Activated T-cell treated with anti-CD3 and anti-CD28 coated beads for 24 hours (primary cell): ENCODE measurements at places on chromosomes 3 and 15.

DNA sequence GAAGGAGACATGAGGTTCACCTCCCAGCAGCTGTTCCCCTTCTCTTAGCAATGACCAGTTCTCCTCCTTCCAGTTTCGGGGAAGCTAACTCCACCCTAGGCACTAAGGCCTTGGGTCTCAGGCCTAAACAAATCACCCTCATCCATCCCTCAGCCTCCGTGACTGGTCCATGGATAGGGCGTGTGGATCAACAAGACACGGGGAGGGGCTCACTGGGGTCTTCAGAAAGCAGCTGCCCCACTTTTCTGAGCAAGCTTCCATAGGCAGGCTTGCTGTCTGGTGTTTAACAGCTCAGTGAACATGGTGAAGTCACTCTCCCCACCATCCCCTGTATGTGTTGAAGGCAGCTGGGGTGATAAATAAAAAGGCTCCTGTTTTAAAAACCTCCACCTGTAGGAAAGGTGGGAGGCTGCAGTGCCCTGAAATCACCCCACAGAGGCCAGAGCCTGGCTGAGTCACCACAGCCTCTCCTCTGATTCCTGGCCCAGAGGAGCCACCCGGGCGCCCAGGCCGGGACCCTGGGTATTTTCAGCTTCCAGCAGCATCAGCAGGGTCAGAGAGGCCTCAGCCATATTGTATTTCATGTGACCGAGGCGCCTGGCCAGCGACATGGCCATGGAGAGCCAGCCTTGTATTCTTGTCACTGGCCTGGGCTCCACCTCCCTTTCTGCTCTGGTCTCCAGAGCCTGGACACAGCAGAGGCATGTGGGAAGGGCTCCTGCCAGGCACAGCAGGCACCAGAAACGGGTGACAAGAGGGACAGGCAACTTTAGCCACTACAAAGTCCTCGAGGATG is 60.3 kb upstream of the HERC1 start:
- no peak for DNase-seq

DNA sequence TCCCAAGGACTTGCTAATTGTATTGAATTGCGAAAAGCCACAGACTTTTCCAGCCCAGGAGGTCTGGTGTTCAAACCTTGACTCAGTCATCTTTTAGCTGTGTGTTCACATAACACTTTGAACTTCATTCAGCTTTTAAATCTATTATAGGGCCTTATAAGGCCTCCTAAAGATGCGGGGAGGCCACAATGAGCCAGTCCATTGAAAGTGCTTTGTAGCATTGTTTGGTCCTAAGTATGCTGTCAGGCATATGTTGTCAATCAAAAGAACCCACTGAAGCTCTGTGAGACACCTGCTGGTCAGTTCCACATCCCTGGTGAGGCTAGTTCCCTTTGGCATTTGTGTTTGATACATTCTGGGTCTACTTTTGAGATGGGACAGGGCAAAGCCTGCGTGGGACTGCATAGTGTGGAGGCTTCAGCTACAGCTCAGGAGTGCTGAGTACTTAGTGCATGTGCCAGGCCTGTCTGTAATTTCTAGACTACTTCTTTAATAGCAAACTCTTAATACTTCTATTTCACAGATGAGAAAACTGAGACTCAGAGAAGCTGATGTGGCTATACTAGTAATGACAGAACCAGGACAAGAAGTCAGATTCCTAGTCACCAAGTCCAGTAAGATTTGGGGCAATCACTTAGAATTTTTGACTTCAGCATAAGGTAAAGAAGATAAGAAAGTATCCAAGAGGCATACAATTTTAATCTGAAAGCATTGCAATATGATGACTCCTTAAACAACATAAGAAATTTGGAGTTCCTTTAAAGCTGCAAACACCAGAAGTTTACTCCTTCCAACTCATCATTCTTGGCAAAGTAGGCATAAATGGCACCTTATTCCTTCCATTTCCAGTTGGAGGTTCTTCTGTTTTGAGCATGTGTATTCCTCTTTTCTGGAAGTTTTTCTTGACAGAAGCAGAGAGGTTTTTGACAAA is 213.0 kb downstream of the PDCD6IP start:
- no peak for DNase-seq

DNA sequence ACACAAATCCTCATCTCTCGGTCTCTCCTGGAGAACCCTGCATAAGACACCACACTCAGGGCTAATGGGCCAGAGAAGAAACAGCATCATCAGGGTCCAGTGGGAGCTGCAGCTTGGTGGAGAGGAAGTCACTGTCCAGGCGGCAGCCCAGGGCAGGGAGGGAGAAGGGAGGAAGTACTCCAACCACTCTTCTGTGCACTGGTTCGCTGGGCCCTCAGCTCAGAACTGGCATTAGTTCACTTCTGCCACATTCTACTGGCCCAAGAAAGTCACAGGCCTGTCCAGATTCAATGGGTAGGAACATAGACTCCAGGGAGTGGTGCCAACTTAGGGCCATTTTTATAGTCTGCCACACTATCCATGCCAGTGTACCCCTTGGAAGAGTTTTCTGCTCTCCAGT is 169.0 kb downstream of the ABHD5 start:
- no peak for DNase-seq

- no peak for DNase-seq
These were observed 9.8 kb downstream of the PLA2G4E start for GRCh38 chr15:42011074-42011473.

DNA sequence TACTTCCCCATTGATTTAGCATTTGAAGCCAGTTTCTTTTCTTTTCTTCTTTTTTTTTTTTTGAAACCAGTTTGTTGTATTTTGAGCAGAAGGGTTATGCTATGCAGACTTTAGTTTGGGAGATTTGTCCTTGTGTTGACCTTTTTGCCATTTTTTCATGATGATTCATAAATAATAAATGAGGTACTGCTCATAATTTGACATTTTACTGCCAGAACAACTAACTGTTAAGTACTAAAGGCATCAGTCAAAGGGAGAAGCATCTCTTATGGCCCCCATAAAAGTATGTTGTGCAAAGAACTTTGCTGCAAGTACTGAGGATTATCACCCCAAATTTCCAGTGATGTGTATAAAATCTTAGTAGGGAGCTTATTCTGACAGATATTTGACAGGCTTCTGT is 1.7 kb upstream of the GPR87 start:
- DNase-seq = no peak

DNA sequence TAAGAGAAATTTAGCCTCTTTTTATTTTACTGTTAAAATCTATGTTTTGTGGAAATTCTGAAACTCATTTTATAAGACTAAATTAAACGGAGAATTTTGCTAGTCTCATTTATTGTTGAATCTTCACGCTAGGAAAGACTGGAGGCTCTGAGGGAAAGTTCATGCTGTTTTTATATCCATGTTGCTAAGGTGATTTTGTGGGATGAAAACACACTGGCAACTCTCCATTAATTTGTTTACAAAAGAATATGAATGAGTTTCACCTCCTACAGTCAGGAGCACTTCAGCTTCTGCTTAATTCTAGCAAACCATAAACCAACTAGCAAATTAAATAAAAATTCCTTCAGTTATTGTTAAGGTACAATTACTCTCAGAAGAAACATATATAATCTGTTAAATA is 195.4 kb downstream of the RAP2B start:
- DNase-seq = no peak

DNA sequence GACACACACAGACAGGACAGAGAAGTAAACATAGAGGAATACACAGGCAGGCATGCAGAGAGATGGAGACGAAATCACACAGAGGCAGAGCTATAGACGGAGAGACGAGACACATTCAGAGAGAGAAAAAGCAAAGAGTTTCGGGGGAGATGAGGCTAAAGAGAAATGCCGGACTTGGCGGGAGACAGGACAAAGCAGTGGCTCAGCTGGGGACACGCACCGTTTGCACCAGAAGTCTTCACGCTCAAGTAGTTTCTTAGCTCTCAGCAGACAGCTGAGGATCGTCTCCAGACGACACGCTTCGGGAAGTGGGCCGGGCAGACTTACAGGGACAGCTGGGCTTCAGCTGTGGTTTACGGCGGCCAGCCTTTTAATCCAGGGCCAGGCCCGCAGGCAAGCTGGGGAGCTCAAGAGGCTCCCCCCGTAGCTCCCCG is 56.2 kb upstream of the DLG1 start:
- DNase-seq = no peak

DNA sequence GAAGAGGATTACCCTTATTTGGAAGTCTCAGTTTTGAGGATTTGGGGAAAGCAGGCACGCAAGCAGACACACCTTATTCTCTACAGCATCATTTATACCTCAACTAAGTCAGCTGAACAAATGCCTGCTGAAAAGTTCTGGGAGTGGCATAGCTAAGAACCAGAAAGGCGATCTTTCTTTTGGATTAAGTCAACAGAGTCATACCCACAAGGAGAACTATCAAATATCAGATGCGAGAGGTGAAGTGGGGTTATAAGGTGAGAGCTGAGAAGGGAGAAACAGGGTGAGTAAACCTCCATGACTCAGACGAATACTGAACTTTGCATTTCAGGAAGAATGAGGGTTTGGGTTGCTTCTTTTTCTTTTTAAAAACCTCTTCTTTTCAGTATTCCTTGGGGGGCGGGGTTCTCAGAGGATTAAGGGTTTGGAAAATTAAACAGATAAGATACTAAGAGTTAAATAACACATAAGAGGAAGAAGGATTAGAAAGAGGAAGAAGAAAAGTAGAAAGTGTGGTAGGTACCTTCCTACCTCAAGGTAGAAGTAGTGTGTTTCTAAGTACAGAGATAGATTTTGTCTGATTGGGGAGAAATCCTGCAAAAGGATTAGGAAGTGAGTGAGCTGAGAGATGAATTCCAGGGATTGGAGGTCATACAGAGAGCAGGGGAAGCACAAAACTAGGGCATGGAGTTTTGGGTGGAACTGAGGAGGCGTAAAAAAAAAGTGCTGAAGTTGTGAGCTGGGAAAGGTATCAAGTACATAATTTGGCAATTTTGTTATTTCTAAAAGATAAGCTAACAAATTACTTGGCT is 41.3 kb upstream of the ICE2 start:
- no peak for DNase-seq

DNA sequence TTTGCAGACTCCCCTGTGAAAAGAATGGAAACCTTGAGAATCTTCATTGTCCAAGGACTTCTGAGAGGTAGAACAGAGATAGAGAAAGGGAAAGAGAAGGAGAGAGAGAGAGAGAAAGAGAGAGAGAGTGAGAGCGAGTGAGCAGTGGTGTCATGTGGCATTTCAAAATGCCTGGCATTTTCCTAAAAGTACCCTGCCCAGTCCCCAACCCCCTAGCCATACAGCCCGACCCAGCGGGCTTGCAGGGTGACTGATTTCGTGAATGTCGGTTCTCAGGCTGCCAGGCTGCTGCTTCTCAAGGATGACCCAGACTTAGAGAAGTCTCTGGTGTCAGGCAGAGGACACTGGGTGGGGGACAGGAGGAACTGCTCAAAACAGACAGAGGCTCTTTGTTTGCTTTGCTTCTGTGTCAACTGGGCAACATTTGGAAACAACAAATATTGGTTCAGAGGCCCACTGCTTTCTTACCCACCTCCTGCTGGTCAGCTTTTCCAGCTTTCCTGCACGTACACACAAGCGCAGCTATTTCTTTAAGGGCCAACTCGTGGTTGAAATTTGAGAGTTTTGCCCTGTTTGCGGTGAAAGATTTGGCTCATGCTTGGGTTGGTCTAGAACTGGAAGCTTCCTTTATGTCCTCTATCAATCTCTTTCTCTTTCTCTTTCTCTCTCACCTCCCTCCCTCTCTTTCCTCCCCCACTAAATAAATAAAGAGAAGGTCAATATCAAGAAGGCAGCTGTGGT is 3.7 kb upstream of the TF start:
- no peak for DNase-seq

- no peak for DNase-seq
These were observed 11.8 kb downstream of the GOLIM4 start for GRCh38 chr3:168083906-168084305.

DNA sequence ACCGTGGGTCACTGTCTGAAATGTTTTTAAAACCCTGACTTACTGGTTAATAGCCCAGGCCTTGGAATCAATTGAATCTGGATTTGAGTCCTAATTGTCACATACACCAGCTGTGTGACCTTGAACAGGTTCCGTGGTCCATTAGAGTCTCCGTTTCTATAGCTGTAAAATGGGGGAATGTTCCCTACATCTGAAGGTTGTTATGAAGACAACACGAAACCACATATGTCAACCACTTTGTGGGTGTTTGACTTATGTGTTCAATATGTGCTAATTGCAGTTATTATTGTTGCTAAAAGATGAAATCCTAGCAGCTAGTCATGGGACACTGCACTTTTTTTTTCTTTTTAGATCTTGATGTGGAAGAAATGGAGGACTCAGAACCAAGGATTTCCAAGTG is 35.3 kb downstream of the ZBTB38 start:
- DNase-seq = no peak
